ENCODE measurements at places on chromosomes 7 and 10. TPM values are rescaled to one million over a fixed set of nuclear protein-coding genes. Genes with fewer than 3 reads are reported as not detected.

The CNTNAP2 gene
- not detected for total RNA-seq

DNA sequence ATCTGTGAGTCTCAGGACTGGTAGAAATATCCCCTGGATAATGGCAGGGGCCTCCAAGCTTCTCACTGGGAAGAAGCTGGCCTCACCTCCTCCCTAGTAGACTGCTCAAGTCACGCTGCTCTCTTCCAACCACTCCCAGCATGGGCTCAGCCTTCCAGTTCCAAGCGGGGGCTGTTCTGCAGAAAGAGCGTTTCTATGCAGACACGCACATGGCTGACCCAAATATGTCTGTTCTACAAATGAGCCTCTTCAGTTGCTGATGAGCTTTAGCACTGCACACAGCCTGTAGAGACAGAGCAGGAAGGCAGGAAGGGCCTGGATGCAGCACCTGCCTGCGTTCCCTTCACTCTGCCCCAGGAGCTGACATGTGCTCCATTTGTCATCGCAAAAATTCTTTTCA lies 523.9 kb upstream of the MGMT start:
- no peak overlapping the region for H3K4me3 ChIP-seq
- H3K36me3 ChIP-seq, result no peaks in the 10 kb centered on the region
- no peaks in the 10 kb centered on the region for H3K4me1 ChIP-seq
- H3K27me3 ChIP-seq, result peaks cover 2% of the 10 kb centered on the region

The HMX3 gene
- 0.69 TPM for total RNA-seq

- no peak for DNase-seq
- no peaks in the 10 kb centered on the region for H3K36me3 ChIP-seq
- H3K4me3 ChIP-seq, result no peak overlapping the region
- no peaks in the 10 kb centered on the region for H3K4me1 ChIP-seq
Observed at GRCh38 chr7:114657279-114657678, 242.7 kb downstream of the FOXP2 start.

GRCh38 chr10:95504246-95504691 lies 56.9 kb downstream of the SORBS1 start:
- H3K36me3 ChIP-seq, result no peaks in the 10 kb centered on the region
- no peaks in the 10 kb centered on the region for H3K4me1 ChIP-seq
- no peak overlapping the region for H3K27ac ChIP-seq
- no peaks in the 10 kb centered on the region for H3K27me3 ChIP-seq
- no peak for DNase-seq
- no peak overlapping the region for H3K4me3 ChIP-seq

The CCDC146 gene
- total RNA-seq, result 2.6 TPM

- no peak overlapping the region for H3K27ac ChIP-seq
- no peaks in the 10 kb centered on the region for H3K4me1 ChIP-seq
- no peaks in the 10 kb centered on the region for H3K27me3 ChIP-seq
- H3K4me3 ChIP-seq, result no peak overlapping the region
- no peak for DNase-seq
Observed at GRCh38 chr7:81155654-81156373, 237.0 kb upstream of the SEMA3C start.

GRCh38 chr10:51961401-51961800 lies 262.0 kb upstream of the CSTF2T start:
- no peak for DNase-seq
- H3K4me3 ChIP-seq, result no peak overlapping the region
- no peak overlapping the region for H3K27ac ChIP-seq
- no peaks in the 10 kb centered on the region for H3K36me3 ChIP-seq

DNA sequence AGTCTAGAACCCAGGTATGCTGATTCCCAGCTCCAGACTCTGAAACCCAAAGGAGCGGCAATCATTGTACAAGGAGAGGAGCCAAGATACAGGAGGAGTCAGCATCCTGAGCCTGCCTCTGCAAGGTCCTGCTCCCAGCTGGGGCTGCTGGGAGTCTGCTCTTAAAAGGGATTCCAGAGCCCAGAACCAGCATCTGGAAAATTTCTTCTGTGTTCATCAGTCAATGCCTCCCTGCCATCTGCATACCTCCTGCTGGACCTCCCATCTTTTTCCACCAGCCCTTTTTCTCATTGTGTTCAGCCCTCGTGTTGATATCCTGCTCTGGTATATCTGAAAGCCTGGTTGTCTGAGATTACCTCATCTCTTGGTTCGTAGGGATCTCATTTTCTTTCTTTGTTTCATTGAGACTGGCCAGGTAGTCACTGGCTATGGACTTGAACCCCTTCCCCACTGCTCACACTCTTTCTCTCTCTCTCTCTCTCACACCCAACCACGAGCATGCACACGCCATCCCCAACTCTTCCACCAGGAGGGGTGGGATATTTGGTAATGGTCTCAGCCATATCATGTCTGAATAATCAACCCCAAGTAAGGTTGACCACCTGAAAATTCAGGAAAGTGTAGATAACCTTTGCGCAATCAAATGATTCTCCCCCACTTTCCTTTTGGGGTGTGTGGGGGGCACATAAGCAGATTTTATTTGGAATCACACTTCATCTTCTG lies 608.8 kb downstream of the LRMDA start:
- H3K4me1 ChIP-seq, result no peaks in the 10 kb centered on the region
- no peak overlapping the region for H3K27ac ChIP-seq
- H3K4me3 ChIP-seq, result no peak overlapping the region
- no peak for DNase-seq

DNA sequence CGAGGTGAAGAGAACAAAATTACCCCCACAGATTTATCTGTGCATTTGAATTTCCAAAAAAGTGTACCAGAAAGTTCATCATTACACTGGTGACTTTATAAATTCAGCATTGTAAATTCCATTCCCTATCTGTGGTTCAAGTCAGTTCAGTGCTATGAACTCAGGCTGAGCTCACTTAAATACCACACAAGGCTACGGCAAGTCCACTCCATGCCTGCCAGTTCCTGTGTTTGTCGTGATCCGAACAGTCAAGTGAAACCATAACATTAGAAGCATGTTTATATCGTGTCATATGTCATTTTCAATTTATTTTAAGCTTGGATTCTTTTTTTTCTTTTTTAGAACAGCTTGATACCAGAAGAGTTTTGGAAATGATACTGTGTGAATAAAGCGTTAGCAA lies 14.8 kb downstream of the MBL2 start:
- no peaks in the 10 kb centered on the region for H3K4me1 ChIP-seq
- no peak overlapping the region for H3K4me3 ChIP-seq
- H3K27ac ChIP-seq, result no peak overlapping the region
- H3K27me3 ChIP-seq, result no peaks in the 10 kb centered on the region
- no peak for DNase-seq
- no peaks in the 10 kb centered on the region for H3K36me3 ChIP-seq
